ENCODE measurements at places on chromosomes 3 and 15. TPM values are rescaled to one million over a fixed set of nuclear protein-coding genes. Genes with fewer than 3 reads are reported as not detected.

BNC1 gene
- total RNA-seq, result 0.83 TPM

GOLGA6L7 gene
- total RNA-seq, result not detected

ACKR2 gene
- total RNA-seq, result 2.5 TPM

ROPN1 gene
- total RNA-seq, result not detected

AADACL2 gene
- 0.26 TPM for total RNA-seq

YEATS2 gene
- 25.3 TPM for total RNA-seq

ANKRD34C gene
- not detected for total RNA-seq

ASB7 gene
- total RNA-seq, result 13.8 TPM

ACP3 gene
- 0.58 TPM for total RNA-seq

CFAP100 gene
- not detected for total RNA-seq

MYEF2 gene
- 20.0 TPM for total RNA-seq

OR5K2 gene
- not detected for total RNA-seq

A4GNT gene
- not detected for total RNA-seq

OSTN gene
- total RNA-seq, result not detected

C3orf20 gene
- not detected for total RNA-seq

SI gene
- total RNA-seq, result not detected

C3orf85 gene
- not detected for total RNA-seq

HESX1 gene
- total RNA-seq, result not detected

SST gene
- total RNA-seq, result not detected

LYZL4 gene
- total RNA-seq, result not detected

CCR2 gene
- total RNA-seq, result 1.3 TPM

SLC41A3 gene
- 68.1 TPM for total RNA-seq

PRSS50 gene
- 0.32 TPM for total RNA-seq

STX19 gene
- total RNA-seq, result not detected

FETUB gene
- not detected for total RNA-seq

LRTM1 gene
- not detected for total RNA-seq

CPN2 gene
- not detected for total RNA-seq

TGM4 gene
- not detected for total RNA-seq

MYLK gene
- total RNA-seq, result 1,983 TPM

CD200R1 gene
- total RNA-seq, result 1.6 TPM

LTF gene
- 0.92 TPM for total RNA-seq

CASR gene
- total RNA-seq, result not detected

GPR15 gene
- not detected for total RNA-seq

SLC22A13 gene
- total RNA-seq, result 0.17 TPM

TTC21A gene
- 8.6 TPM for total RNA-seq

NR2E3 gene
- total RNA-seq, result not detected

KLHL40 gene
- total RNA-seq, result not detected

SH2D7 gene
- total RNA-seq, result not detected

CHCHD6 gene
- 13.4 TPM for total RNA-seq

CTNNB1 gene
- 340 TPM for total RNA-seq

CYP8B1 gene
- not detected for total RNA-seq

SLC2A2 gene
- not detected for total RNA-seq

MST1R gene
- 3.1 TPM for total RNA-seq

Measured in esophagus muscularis mucosa (tissue), 4 donors.